ENCODE measurements at places on chromosomes 12 and 14.

GRCh38 chr14:97318380-97318779, 521.2 kb downstream of the VRK1 start:
- DNase-seq: no peak

DNA sequence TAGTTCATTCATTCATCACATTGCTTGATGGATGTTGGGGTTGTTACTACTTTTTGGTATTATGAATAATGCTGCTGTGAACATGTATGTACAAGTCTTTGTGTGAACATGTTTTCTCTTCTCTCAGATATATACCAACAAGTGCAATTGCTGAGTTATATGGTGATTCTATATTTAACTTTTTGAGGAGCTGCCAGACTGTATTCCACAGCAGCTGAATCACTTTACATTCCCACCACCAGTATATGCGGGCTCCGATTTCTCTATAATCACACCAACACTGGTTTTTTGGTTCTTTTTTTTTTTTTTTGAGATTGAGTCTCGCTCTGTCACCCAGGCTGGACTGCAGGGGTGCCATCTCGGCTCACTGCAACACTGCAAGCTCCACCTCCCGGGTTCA, 22.2 kb upstream of the PLEKHG6 start:
- DNase-seq: no peak

DNA sequence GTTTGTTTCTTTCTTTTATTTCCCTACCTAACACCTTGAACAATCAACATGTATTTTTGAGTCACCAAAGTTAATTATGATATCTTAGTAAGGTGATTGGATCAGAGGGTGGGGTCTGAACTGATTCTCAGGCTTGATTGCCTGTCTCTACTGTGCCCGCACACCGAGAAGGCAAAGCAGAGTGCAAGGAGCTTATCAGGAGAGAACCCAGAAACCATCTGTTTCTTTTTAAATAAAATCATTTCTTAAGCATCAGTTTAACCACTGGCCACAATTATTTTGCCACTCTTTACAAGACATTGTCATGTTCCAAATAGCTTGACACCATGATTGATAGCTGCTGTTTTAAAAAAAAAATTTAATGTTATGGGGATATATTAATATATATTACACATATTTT, 3.1 kb downstream of the GARIN2 start:
- no peak for DNase-seq

- no peak for DNase-seq
Observed at GRCh38 chr12:64323006-64323405, 67.6 kb downstream of the C12orf56 start.

DNA sequence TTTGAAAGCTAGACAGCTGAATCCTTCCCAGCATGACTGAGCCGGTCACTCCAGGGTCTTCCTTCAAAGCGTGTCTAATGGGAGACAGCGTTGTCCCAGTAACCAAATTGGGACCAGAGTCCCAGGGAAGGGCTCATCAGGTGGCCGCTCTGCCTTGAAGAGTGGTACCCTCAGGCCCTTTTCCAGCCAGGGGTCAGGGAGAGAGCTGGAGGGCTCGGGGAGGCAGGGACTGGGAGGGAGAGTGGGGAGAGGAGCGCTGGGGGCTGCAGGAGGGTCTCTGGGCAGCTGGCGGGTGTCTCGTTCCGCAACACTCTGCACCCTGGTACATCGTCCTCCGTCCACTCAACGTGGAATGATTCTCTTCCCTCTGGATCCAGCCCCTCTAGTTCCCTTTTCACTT, 1.6 kb upstream of the RTL1 start:
- DNase-seq: no peak

- DNase-seq: no peak
Observed at GRCh38 chr12:89140141-89140540, 212.2 kb downstream of the DUSP6 start.

Data from NAMALWA (cell line).